ENCODE measurements at places on chromosomes 12 and 14. TPM values are rescaled to one million over a fixed set of nuclear protein-coding genes. Genes with fewer than 3 reads are reported as not detected.

Gene ZNF384
- 30.2 TPM for total RNA-seq

Gene CLEC9A
- not detected for total RNA-seq

Gene HOXC9
- not detected for total RNA-seq

Gene SYNDIG1L
- total RNA-seq, result 1.6 TPM

Gene CLEC4A
- total RNA-seq, result 3.8 TPM

Gene DIABLO
- total RNA-seq, result 71.7 TPM

Gene KRT3
- not detected for total RNA-seq

Gene PIWIL1
- total RNA-seq, result not detected

Gene RERGL
- total RNA-seq, result not detected

Gene RGS6
- total RNA-seq, result 0.83 TPM

Measured in GM23338 (cell line).